Activated T-helper 17 cell treated with anti-CD3 and anti-CD28 coated beads, Interleukin-2, amount 50 U/mL, for 72 hours (primary cell): ENCODE measurements at places on chromosomes 1 and 21. TPM values are rescaled to one million over a fixed set of nuclear protein-coding genes. Genes with fewer than 3 reads are reported as not detected.

The APOBEC4 gene
- total RNA-seq = not detected

The FNDC5 gene
- total RNA-seq = not detected

The GNAT2 gene
- 0.32 TPM for total RNA-seq

The UBL4B gene
- total RNA-seq = not detected

The OR2G6 gene
- total RNA-seq = not detected

The RASSF5 gene
- 162 TPM for total RNA-seq

DNA sequence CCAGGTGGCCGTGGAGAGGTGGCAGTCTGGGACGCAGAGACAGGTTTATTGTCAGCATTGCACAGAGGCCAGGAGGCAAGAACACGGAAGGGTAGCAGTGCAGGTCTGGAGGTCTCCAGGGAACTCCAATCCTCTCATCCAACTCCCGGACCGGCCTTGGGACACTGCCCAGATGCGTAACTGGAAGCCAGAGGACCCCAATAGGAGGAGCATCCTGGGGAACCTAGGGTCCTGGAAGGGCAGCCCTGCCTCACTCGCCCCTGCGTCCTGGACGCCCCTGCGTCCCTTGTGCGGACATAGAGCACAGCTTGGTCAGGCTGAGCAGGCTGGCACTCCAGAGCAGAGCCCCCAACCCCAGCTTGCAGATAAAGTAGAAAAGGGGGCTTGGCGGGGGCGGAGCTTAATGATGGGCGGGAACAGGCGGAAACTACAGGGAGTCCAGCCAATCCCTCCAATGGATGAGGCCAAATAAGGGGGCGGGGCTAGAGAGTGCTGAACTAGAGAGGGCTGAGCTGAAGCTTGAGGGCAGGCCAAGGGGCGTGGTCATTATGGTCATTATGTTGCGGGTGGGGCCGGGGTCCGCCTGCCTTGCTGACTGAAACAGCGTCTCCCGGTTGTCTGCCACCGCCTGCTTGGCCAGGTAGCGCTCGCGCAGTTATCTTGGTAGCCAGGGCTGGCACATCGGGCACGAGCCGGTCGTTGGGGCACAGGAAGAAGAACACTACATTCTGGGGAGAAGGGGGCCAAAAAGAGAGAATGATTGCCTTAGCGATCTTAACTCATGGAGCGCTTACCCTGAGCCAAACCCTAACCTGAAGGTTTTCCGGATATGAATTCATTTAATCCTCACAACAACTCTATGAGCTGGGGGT, 3.7 kb upstream of the ARHGEF19 start:
- ATAC-seq = peak; percentile 50
- no peak overlapping the region for H3K27ac ChIP-seq
- H3K27me3 ChIP-seq = no peaks in the 10 kb centered on the region
- peaks cover 7% of the 10 kb centered on the region for H3K4me1 ChIP-seq
- H3K4me3 ChIP-seq = peak overlapping the region; percentile 85

- H3K27me3 ChIP-seq = peaks cover 4% of the 10 kb centered on the region
- ATAC-seq = no peak
- peaks cover 13% of the 10 kb centered on the region for H3K4me1 ChIP-seq
- H3K27ac ChIP-seq = no peak overlapping the region
- no peak overlapping the region for H3K4me3 ChIP-seq
- no peaks in the 10 kb centered on the region for H3K36me3 ChIP-seq
Measured at GRCh38 chr1:206886831-206887230, 10.4 kb upstream of the IL24 start.

DNA sequence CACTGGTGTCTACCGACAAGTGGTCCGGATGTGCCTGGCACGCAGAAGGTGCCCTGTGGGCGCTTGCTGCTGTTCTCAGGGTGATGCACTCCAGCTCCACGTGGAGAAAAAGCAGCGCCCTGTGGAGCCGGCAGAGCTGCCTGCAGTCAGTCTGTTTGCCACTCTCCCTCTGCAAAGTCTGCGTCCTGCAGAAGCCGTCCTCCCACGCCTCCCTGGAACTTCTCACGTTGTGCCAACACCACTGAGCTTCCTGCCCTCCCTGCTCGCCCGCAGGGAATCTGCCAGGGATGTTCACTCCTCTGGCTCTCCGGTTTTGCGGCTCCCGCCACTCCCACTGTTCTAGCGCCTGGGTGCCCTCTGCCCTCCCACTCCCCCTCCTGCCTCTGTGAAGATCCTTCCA, 19.8 kb upstream of the UBXN10 start:
- no peaks in the 10 kb centered on the region for H3K4me1 ChIP-seq
- no peak overlapping the region for H3K27ac ChIP-seq
- H3K27me3 ChIP-seq = peaks cover 6% of the 10 kb centered on the region
- H3K36me3 ChIP-seq = no peaks in the 10 kb centered on the region
- no peak for ATAC-seq

GRCh38 chr1:228341450-228341813, 65.2 kb downstream of the TRIM11 start:
- no peaks in the 10 kb centered on the region for H3K36me3 ChIP-seq
- no peak for ATAC-seq
- no peaks in the 10 kb centered on the region for H3K27me3 ChIP-seq
- no peak overlapping the region for H3K4me3 ChIP-seq
- no peak overlapping the region for H3K27ac ChIP-seq

DNA sequence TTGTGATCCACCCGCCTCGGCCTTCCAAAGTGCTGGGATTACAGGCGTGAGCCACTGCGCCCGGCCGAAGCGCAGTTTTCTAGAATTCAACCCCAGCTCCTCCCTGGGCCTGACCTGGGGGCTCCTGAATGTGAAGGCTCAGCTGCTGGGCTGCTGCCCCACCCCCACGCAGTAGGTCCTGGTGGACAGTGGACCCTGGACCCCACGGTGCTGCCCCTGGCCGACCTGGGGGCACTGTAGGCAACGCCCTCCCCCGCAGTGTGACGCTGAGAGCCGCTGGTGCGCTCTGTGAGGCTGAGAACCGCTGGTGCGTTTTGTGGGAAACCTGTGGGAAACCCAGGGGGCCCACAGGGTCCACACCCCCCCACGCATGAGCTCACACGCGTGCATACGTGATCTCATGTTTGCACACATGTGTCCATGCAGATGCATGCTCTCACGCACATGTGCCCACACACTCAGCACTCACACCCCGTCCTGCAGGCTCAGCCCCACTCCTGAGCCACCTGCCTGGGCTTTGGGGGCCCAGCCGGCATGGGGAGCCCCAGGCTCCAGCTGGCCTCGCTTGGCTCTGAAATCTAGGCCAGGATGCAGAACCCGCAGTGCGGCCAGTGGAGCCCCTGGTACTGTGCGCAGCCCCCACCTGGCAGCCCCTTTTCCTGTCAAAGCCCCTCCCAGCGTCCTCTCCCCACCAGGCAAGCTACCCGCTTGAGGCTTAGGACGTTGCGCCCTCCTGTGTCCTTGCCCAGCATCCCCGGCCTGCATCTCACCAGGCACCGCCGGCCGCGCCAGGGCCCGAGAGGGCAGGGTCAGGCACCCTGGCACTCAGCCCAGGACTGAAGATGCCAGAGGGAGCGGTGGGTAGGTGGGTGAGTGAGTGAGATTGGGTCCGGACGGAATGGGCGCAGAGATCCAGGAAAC, 67.7 kb downstream of the COL18A1 start:
- H3K4me3 ChIP-seq = no peak overlapping the region
- no peak overlapping the region for H3K27ac ChIP-seq
- H3K27me3 ChIP-seq = no peaks in the 10 kb centered on the region

GRCh38 chr21:19239696-19240095, 836.1 kb upstream of the TMPRSS15 start:
- no peak overlapping the region for H3K27ac ChIP-seq
- no peaks in the 10 kb centered on the region for H3K36me3 ChIP-seq
- no peak overlapping the region for H3K4me3 ChIP-seq
- H3K27me3 ChIP-seq = no peaks in the 10 kb centered on the region

DNA sequence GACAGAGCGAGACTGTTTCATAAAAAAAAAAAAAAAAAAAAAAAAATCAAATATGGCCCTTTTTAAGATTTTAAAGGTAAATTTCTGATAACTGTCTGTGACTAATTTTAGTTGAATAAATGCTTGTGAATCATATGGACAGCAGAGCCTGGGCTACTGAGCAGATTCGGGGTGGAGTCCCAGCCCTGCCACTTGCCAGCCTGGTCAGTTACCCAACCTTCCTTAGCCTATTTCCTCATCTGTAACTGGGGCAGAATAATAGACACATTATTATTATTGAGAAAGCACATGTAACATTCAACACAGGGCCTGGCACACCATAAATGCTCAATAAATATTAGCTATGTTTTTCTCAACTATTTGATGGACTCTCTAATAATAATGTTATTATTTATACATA, 11.2 kb upstream of the H3-3A start:
- H3K27ac ChIP-seq = no peak overlapping the region
- no peak overlapping the region for H3K4me3 ChIP-seq
- H3K4me1 ChIP-seq = peaks cover 2% of the 10 kb centered on the region
- H3K27me3 ChIP-seq = no peaks in the 10 kb centered on the region

- H3K27me3 ChIP-seq = no peaks in the 10 kb centered on the region
- ATAC-seq = no peak
Measured at GRCh38 chr21:46560568-46561444, 44.1 kb downstream of the S100B start.

DNA sequence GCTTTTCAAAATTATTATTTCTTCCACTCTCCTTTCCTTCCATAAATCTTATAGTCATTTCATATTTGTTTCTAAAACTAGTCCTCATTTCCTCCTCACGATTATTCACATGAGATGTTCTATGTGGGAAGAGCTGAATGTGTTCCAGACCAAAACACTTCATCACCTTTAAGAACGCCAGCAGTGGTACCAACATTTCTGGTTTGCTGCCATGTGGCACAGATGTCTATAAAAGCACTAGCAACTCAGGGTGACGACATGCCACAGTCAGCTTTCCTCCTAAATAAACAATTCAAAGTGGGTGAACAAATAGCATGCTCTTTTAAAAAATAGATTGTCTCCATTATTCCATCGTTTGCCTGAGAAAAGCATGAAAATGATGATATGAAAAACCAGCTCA, 1217.8 kb upstream of the ADGRL2 start:
- no peak for ATAC-seq
- H3K36me3 ChIP-seq = no peaks in the 10 kb centered on the region
- no peak overlapping the region for H3K4me3 ChIP-seq
- H3K4me1 ChIP-seq = peaks cover 3% of the 10 kb centered on the region

GRCh38 chr21:31158789-31159581, 120.7 kb upstream of the KRTAP19-8 start:
- peaks cover 71% of the 10 kb centered on the region for H3K36me3 ChIP-seq
- H3K27me3 ChIP-seq = no peaks in the 10 kb centered on the region
- H3K27ac ChIP-seq = peak overlapping the region; percentile 42
- peaks cover 40% of the 10 kb centered on the region for H3K4me1 ChIP-seq
- ATAC-seq = peak; percentile 31
- H3K4me3 ChIP-seq = peak overlapping the region; percentile 75

- no peaks in the 10 kb centered on the region for H3K36me3 ChIP-seq
- no peak overlapping the region for H3K4me3 ChIP-seq
- no peak for ATAC-seq
- no peak overlapping the region for H3K27ac ChIP-seq
Measured at GRCh38 chr1:191579019-191579418, 579.2 kb upstream of the RGS18 start.

DNA sequence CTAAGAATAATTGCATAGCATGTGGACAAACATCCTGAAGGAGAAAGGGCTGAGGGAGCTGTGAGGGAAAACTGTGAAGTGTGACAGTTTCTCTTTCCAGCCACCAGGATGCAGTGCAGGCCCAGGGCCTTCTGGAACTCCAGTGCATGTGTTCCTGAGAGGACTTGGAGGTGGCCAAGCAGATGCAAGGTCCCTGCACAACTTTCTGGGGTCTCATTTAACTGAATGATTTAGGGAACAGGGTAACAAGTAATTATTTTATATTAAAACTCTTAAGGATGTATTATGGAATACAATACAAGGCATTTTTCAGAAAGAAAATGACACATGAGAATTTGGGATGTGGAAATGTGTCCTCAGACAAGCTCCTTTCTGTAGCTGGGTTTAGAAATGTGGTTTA, 61.2 kb upstream of the MCOLN3 start:
- no peaks in the 10 kb centered on the region for H3K27me3 ChIP-seq
- no peak overlapping the region for H3K27ac ChIP-seq
- no peaks in the 10 kb centered on the region for H3K4me1 ChIP-seq
- peak; percentile 58 for ATAC-seq

GRCh38 chr1:163406772-163407171, 85.0 kb downstream of the NUF2 start:
- H3K4me3 ChIP-seq = no peak overlapping the region
- H3K27ac ChIP-seq = no peak overlapping the region
- no peaks in the 10 kb centered on the region for H3K36me3 ChIP-seq
- peaks cover 25% of the 10 kb centered on the region for H3K27me3 ChIP-seq

- peaks cover 4% of the 10 kb centered on the region for H3K4me1 ChIP-seq
- H3K4me3 ChIP-seq = peak overlapping the region; percentile 89
- peak overlapping the region; percentile 88 for H3K27ac ChIP-seq
- H3K36me3 ChIP-seq = no peaks in the 10 kb centered on the region
Measured at GRCh38 chr1:111347026-111347425, 56.4 kb downstream of the CHIA start.

DNA sequence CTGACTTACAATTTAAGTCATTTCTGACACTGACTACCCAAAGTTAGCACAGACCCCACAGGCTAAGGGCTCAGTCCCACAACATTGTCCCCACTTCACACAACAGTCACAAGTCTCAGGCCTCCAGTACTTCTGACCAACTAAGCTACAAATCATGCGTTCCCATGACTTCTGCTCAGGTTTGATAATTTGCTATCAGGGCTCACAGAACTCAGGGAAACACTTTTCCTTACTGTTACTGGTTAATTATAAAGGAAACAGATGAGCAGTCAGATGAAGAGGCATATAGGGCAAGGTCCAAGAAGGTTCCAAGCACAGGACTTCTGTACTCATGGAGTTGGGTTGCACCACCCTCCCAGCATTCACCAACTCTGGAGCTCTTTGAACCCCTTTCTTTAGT, 151.2 kb upstream of the TNR start:
- ATAC-seq = no peak
- no peak overlapping the region for H3K4me3 ChIP-seq
- H3K27ac ChIP-seq = no peak overlapping the region
- H3K27me3 ChIP-seq = peaks cover 3% of the 10 kb centered on the region
- no peaks in the 10 kb centered on the region for H3K4me1 ChIP-seq
- no peaks in the 10 kb centered on the region for H3K36me3 ChIP-seq

DNA sequence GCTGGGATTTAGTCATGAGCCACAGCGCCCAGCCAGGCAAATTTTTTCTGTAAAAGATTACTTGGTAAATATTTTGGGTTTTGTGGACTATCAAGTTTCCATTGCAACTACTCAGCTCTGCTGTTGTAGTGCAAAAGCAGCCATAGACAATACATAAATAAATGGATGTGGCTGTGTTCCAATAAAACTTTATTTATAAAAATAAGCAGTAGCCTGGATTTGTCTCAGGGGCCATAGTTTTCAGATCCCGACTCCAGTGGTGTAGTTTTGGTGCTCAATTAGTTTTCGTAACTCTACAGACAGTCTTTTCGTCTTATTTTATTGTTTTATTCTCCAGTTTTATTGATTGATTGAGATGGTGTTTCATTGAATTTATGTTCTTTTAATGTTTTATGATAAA, 80.1 kb upstream of the IVNS1ABP start:
- ATAC-seq = no peak
- no peak overlapping the region for H3K27ac ChIP-seq
- no peaks in the 10 kb centered on the region for H3K36me3 ChIP-seq
- no peak overlapping the region for H3K4me3 ChIP-seq
- H3K27me3 ChIP-seq = no peaks in the 10 kb centered on the region
- H3K4me1 ChIP-seq = no peaks in the 10 kb centered on the region
